Astrocyte of the cerebellum (primary cell): ENCODE measurements at places on chromosomes 11 and 22.
A peak's percentile ranks its signal among the peaks of the same experiment; 100 is the strongest.

DNA sequence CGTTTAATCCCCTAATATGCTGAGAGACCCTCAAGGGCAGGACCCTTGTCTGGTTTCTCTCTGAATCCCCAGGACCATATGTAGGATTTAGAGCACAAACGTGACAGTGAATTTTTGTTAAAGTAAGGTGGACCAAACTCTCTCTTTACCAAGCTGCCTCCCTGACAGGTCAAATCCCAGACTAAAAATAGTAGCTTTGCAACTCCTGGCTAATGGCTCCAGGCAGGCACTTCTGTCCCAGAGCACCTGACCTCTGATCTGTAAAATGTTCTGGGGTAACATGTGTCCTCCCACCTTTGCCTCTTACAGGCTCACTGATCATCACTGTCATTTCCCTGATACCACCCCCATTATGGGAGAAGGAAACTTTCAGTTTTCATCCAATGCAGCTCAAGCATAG is 152.3 kb downstream of the SPON1 start:
- no peak for DNase-seq

GRCh38 chr11:135006800-135007199 is 594.8 kb upstream of the B3GAT1 start:
- DNase-seq, result no peak

DNA sequence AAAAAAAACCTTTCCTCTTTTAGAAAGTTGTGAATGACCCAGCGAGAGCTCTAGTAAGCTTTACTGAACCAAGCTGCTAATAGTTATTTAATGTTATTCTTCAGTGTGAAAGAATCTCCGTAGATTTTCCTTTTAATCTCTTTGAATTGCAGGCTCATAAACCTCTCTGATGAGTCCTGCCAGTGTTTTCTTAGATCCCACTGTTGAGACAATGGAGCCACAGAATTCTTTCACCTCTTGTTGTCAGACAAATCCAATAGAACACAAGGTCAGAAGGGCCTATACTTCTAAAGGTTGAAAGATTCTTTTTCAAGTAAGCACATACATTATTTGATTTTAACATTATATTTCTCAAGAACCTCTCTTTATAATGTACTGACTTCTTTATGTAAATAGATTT is 52.2 kb downstream of the DNAJC24 start:
- no peak for DNase-seq

GRCh38 chr11:91585035-91585801 is 639.4 kb upstream of the FAT3 start:
- no peak for DNase-seq

- DNase-seq, result no peak
Measured at GRCh38 chr11:110894224-110894623, 182.0 kb upstream of the ARHGAP20 start.

DNA sequence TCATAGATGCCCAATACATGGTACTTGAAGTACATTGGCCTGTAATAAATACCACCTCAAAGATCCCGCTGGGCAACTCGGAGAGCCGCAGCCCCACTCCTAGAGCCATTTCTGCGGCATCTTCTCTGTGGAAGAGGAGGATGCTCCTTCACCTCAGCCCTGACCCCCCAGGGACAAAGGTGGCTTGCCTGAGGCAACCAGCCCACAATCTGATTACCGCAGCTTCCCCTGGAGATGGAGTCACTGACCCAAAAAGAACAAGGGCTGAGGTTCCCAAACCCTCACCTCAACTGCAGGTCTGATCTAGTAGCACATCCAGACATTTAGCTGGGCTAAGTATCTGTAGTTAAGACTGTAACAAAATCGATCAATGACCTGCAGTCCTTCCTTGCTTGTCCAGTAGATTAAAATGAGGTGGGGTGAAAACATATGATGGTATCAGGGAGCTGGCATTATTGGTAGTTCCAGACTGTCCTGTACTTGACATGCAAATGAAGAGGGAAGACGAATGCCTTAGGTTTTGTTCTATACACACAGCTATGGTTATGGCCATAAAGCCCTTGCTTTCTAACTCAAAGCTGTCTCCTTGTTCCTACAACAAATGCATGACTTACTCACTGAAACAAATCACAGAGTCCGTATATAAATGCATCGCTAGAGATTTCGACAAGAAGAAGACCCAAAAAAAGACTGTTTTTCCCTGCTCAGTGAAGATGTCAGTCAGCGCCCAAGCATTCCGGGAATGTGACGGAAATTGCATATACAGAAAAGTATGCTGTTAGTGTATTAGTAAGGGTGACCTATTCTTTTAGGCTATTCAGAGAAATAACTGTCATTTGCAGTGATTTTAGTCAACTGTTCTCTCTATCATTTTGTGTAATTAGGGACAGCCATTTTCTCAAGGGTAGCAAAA is 33.7 kb downstream of the C11orf71 start:
- DNase-seq, result peak; percentile 39

GRCh38 chr22:47110817-47111443 is 348.5 kb downstream of the TBC1D22A start:
- DNase-seq, result no peak

GRCh38 chr11:75771646-75772410 is 3.2 kb downstream of the DGAT2 start:
- DNase-seq, result no peak

DNA sequence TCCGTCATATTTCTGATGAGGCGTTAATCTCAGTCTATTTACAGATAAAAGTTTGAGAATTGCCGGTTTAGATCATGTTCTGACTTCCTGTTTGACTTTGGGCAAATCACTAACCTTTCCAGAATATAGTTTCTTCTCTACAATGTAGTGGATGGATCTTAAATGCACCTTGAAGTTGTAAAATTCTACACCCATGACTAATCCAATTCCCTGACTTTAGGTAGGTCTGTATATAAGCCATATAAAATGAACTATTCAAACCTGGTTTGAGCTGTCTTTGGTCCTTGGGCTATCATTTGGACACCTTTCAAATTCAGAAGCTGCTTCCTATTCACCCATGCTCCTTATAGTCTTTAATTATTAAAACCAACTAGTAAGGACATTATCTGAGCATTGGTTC is 52.2 kb upstream of the BLID start:
- DNase-seq, result no peak

- no peak for DNase-seq
Measured at GRCh38 chr11:117544130-117544800, 216.6 kb downstream of the CEP164 start.

DNA sequence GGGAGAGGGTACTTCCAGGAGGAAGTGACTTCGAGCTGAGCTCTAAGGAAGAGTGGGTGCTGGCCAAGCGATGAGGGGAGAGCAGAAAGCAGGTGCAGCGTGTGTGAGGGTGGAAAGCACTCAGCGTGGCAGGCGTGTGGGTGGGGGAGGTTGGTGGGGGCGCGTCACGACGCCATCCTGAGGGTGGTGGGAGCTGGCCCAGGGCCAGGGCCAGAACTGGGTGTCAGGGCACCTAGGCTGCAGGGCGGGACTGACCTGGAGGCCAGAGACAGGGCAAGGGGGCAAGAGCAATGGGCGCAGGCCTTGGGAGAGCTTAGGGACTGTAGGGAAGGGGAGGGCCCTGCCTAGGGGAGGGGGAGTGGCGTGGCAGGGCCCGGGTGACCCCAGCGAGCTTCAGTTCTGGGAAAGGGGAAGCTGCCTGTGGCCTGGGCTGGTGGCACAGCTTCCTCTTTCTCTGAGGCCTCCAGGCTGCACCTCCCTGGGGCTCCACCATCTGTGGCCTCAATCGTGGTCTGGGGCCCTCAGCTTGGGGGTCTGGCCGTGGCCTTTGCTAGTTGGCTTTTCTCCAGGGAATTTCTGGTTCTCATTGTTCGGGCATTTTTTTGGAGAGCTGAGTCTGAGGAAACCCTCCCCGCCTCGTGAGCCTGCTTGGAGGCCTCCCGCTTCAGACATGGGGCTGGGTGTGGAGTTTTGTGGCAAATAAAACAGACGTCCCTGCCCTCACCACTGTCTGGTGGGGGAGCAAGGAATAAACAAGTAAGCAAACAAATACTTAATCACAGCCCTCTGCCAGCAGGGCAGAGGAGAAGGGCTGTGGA is 8.9 kb downstream of the RELT start:
- no peak for DNase-seq

DNA sequence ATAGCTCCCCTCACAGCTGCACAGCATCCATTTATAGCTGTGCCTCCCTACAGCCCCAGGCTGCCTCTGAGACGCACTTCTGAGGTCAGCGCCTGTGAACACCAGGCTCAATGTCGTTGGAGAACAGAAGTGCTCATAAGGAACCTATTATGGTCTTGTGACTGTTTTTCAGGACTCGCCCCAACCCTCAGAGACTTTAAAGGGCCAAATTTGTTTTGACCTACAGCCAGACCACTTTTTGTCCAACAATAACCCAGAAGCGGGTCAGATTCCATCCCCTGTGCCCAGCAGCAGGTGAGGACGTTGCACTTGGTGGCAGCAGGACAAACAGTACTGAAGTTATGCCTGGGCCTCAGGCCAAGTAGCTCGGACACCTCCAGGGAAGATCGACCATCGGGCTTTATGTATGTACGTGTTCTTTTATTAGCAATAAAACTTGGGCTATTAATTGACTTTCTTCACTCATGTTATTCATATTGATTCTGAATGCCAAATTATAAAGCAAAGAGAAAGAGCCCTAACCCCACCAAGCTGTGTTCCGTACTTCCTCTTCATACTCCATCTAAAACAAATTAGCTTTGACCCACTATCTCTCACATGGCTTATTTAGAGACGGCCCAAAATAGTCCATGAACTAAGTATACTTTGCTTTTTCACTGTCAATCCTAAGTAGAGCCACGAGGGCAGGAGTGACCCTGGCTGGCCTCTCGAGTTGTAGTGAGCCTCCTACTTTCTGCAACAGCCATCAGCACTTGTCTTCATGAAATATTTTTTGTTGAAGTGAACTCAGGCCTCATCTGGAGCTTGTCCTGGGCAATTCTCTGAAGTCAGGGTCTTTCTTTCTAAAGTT is 92.3 kb upstream of the PAX6 start:
- DNase-seq, result no peak

DNA sequence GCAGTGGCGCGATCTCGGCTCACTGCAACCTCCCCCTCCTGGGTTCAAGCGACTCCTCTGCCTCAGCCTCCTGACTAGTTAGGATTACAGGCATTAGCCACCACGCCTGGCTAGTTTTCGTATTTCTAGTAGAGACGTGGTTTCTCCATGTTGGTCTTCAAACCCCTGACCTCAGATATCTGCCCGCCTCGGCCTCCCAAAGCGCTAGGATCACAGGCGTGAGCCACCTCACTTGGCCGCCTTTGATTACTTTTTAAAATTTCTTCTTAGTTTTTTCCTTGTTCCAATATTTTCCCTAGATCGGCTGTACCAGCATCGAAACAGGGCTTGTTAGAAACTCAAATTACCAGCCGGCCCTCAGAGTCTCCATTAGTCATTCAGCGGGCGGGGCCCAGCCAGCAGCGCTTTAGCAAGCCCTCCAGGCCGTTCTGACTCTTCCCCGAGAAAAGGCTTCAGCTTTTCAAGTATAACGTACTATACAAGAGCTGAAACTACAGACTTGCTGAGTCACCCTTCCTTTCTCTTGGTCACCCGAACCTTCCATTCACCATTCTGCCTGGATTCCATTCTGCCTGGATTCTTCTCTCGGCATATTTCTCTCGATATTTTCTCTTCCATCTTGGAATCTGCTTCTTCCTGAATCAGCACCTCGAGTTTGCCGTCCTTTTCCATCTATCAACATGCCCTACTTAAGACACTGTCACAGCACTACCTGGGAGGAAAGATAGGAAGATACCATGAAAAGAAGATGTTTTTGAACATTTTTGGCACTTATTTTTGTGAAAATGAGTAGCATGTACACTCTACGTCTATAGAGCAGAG is 6.7 kb upstream of the CAPRIN1 start:
- DNase-seq, result peak; percentile 35

GRCh38 chr11:45000918-45001317 is 50.2 kb upstream of the TP53I11 start:
- no peak for DNase-seq

GRCh38 chr11:35012467-35013191 is 96.2 kb downstream of the PDHX start:
- no peak for DNase-seq

DNA sequence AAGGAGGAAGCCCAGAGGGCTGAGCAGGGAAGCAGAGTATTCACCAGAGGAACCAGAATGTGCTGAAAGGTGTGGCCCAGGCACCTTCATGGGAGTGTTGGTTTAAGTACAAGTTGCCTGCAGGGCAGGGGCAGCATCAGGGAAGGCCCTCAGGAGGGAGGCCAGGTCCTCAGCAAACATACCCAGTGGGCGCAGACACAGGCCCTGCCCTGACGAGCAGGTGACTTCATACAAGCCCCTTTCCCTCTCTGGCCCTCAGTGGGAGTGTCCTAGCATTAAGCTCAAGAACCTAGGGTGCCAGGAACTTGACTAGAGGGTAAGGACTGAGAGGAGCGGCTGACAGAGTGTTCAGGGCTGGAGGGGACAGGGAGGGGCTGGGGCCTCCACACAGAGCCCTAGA is 7.5 kb upstream of the CASTOR1 start:
- DNase-seq, result no peak

GRCh38 chr11:9956483-9956882 is 292.6 kb downstream of the SWAP70 start:
- no peak for DNase-seq

DNA sequence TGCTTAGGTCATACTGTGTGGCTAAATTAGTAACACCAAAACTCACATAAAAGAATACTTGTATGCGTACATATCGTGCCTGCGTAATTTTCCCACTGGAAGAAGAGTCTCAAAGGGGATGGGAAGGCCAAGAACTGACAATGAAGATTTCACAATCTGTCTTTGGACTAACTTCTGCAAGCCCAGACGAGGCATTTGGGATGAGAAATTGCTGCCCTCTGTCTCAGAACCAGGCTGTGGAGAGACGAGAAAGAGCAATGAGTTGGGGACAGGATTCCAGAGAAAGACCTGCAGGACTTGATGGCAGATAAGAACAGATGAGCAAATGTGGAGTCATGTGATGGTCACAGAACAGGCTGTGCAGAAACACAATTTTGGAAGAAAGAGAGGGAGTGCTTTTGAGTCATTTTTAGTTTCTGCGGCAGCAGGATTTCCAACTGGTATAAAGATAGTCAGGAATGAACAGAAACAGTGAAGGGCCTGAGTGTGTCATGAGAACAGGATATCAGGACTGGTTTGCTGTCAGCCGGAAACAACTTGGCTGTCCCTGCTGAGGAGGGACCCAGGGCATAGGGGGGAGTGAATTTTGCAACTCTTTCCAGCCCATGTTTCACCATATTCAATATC is 82.7 kb upstream of the CTSC start:
- no peak for DNase-seq
